ENCODE measurements at places on chromosomes 7 and 10.

- DNase-seq: no peak
Measured at GRCh38 chr10:63917363-63917762, 396.2 kb downstream of the REEP3 start.

GRCh38 chr10:123997013-123997412, 96.4 kb downstream of the CHST15 start:
- no peak for DNase-seq

DNA sequence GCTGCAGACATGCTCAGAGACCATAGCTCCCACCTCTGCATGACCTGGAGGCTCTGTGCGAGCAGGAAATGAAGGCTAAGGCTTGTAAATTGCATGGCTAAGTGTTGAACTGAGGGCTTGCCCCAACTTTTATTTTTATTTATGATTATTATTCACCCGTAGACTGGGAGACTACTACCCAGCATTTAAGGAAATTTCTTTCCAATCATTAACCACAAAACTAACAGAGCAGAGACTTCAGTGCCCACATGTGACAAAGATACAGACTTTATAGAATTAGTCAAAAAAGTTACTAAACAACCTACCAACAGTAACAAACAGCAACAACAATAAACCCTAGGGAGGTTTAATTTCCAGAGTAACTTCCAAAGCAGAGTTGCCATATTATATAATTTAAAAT, 39.7 kb downstream of the MCMBP start:
- no peak for DNase-seq

DNA sequence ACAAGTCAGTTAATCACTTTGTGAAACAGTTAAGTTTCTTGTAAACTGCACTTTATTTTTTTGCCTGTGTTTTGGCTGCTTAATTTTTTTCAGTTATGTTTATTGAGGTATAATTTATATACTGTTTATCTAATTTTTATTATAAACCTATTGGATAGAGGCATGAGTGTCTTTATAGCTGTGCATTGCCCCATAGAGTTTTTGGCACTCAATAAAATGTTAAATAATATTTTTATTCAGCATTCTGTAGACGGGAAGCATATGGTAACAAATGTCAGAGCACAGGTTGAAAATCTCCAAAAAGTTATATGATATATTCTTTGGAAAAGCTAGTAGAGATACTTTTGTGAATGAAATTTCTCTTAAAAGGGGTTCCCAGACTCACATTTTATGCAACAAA, 243.8 kb upstream of the KAT6B start:
- no peak for DNase-seq

DNA sequence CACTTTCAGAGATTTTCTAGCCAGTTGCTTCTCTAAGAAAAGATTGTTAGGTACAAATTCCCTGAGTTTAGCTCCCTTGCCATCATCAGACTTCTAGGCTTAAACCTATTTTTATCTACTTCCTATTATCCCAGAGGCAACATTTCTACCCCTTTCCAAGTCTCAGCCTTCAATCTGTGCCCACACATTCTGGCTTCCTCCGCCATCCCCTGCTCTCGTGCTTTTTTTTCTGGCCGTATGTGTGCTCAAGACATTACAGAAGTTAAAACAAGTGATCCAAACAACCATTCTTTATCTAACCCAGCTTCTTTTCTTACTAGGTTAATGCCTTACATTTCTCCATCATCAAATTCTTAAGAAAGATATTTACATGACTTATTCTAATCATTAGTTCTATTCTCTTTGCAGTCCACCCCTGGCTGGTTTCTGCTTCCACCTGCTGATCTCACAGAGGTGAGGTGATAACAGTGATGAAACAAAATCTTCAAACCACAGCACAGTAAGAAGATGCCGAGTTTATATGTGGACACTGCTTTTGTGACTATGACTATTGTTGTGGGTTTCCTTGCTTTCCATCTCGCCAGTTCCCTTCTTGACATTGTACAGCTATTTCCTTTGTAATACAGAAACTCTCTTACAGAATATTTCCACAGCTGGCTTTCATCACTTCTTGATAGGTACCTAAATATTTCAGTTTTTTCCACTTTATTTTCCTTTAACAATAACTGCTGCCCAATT, 18.3 kb upstream of the CDK6 start:
- no peak for DNase-seq

DNA sequence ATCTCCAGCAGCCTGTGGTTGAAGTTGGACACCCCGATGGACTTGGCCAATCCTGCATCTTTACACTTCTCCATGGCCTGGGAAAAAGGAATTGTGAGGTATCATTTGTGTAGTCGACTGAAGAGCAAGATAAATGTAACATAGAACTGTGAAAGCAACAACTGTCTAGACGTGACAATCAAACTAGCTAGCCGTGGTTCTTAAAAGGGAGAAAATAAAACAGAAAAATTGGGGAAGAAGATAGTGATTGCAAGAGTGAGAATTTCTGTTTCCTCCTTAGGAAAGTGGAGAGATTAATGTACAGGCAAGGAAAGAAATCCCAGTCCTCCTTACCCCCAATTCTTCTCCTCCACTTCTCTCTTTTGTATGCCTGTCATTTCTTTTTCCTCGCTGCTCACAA, 5.0 kb downstream of the AKR1C2 start:
- DNase-seq: no peak

DNA sequence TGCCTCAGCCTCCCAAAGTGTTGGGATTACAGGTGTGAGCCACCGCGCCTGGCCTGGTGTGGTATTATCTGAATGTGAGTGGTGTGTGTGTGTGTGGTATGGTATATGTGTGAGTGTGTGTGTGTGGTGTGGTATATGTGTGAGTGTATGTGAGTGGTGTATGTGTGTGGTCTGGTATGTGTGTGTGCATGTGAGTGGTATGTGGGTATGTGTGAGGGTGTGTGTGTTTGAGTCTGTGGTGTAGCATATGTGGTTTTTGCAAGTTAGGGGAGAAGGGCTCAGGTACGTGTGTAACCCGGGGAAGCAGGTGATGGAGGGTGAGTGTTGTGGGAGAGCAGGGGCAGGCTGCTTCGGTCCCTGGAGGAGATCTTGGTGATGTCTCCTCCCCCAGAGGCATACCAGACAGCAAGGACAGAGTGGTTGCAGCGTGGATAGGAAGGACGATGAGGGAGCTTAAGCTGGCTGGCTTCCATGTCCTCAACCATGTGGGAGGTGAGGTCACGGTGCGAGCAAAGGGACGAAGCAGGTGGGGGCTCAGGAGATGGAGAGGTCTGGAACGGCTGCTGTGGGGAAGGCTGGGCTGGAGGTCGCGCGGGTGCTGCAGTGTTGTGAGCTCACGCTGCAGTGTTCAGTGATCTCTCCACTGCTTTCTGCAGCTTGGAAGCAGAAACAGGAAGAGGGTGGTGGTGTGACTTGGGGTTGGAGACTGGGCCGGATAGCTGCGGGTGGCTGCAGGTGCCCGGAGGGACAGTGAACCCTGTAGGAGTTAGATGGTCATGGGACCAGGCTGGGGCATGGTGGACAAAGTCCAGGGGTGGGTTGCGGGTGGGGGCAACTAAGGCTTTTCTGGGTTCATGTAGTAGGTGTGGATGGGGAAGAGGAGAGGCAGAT, 5.0 kb downstream of the ZYX start:
- DNase-seq: no peak

DNA sequence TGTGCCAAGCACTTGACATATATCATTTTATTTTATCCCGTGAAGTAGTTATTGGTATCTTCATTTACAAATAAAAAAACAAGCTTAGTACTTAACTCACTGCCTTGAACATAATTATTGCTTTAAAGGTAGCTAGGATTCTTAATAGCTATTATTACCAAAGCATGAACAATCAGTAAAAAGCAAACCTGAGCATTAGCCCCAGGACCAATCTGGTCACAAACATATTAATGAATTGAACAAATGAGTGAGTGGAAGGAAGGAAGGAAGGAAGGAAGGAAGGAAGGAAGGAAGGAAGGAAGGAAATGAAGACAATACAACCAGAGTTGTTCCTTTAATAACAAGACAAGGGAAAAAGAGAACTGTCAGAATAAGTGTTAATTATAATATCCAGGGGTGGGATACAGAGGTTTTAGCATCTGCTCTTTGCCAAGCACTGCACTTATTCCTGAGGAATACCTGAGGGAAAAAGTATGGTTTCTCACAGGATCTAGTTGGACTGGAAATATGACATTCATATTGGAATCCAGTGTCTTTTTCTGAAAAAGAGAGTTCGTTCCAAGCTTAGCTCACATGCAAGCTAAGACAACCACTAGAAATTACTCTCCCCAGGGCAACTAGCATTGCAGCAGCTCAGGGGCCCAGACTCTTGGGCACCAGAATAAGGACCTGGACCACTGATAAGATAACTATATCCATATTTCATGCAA, 172.9 kb upstream of the MGMT start:
- no peak for DNase-seq

- DNase-seq: no peak
Measured at GRCh38 chr10:117646718-117647117, 104.2 kb downstream of the EMX2 start.

- peak; percentile 55 for DNase-seq
Measured at GRCh38 chr7:127252778-127253280, at the start of gene GRM8. GRM8 (minus strand) TSS chr7:127252941.

DNA sequence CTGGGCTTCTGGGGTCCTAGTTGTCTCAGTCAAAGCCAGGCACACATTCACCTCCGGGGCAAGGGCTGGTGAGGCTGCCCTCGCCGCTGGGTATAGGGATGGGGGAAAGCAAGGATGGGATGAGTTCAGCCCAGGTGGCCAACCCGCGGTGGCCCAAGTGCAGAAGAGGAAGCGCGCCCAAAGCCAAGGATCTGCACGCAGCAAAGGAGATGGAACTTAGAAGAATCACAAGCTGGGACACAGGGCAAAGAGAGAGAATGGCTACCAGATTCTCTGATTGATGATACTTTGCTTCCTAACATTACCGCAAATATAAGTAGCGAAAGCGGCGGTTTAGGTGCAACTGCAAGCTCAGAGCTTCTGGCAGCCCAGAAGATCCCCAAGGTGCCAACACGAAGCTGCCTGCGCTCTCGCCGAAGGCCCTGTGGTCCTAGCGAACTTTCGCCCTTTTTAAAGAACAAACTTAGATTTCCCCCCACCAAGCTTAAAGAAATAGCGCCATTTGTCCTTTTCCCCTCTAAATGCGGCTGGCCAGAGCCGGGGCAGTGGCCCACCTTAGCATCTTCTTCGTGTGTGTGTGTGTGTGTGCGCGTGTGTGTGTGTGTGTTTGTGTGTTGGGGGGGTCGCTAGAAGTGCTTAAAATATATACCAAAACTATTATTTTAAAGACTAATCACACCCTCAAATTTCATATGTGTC, 927 bp upstream of the MKX start:
- DNase-seq: no peak

DNA sequence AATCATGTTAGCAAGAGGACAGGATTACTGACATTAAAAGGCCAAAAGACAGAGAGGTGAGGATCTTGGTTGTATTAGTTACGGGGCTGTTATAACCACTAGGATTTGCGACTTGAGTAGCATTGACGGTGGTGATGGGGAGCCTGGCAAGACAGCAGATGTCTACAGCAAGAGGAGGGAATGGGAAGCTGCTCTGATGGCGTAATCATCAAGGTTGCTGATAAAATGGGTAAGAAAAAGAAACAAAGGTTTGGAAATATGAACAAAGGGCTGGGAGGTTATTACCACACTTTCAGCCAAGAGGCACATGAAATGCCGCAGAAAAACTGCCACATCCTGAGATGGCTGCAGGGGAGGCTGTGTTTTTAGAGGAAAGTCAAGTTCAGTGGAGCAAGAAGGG, 33.9 kb downstream of the TMEM229A start:
- no peak for DNase-seq

- no peak for DNase-seq
Measured at GRCh38 chr10:11581213-11581612, 30.2 kb downstream of the USP6NL start.

DNA sequence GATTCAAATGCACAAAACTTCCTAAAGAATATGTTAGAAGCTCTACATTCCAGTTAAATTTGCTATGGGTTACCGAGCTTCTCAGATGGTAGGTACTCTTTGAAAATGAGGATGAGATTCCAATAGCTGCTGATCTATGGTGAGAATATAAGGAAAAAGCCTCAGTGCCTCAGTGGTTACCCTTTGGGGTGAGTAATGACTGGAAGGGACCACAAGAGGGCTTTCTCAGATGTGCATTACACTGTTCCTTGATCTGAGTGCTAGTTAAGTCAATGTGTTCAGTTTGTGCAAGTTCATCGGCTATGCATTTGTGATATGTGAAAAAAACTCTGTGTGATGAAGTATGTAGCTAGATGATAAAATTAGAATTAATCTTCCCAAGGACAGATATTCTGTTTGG, 3.5 kb downstream of the NRCAM start:
- DNase-seq: no peak

DNA sequence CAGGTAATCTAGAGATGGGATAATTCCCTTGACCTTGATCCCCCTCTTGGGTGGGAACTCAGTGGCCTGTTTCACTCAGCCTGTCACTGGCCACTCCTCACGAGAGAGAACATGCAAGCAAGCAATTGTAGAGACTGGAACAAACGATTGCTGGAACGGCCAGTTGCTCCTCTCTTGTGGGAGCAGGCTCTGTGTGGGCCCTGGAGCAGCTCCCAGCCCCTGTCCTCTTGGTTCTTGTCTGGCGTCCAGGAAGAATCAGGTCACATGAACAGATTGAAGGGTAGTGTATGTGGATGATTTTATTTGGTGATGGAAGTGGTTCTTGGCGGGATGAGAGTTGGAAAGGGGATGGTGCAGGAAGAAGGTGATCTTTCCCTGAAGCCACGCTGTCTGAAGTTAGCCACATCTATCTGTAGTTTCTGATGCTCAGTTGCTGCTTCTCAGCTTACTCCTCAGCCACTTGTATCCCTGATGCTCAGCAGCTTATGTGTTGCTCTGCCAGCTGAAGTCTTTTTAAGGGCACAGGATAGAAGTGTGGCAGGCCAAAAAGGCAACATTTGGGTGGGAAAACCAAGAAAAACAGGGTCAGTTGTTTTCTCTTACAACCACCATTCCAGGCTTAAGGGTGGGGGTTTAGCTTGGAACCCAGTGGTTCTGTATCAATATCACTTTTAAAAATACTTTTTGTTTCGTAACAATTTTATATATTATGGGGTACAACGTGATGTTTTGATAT, 15.9 kb downstream of the RNF133 start:
- no peak for DNase-seq

GRCh38 chr7:128350708-128351295, 7.1 kb upstream of the RBM28 start:
- DNase-seq: no peak

DNA sequence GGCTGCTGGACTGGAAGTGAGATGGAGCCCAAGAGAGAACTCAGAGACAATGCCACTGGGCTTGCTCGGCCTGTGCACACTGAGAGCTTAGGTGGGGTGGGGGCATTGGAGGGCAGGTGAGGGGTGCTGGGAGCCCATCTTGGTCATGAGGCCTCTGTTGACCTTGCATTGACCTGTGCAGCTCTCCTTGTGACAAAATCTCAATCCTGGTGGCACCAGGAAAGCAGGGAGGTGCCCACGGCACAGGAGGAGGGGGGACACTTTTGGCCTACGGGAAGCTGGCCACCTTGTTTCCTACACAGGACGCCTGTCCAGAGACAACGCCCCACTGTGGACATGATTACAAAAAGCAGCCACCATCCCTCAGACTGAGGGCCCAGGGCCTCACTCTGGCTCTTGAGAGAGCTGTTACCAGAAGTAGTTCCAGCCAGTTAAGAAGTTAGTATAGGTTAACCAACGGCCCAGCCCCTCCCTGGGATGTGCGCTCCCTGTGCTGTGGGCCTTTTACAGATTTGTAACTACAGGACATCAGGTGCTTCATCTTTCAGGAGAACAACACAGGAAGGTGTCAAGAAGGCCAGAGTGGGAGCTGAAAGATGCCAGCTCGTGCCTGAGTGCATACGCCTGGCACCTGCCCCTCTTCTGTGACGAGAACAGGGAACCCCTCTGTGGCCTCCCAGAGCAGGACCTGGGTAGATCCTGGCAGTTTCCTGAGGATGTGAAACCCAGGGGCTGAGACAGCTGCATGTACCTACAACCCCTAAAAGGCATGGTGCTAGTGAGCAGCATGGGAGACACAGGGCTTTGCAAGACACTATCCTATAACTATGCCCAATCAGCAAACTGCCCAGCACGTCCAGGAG, 10.3 kb downstream of the PKD1L1 start:
- DNase-seq: no peak

Measured in hippocampal formation (tissue), 2 donors.